ENCODE measurements at places on chromosomes 7 and 10.
A peak's percentile ranks its signal among the peaks of the same experiment; 100 is the strongest.

DNA sequence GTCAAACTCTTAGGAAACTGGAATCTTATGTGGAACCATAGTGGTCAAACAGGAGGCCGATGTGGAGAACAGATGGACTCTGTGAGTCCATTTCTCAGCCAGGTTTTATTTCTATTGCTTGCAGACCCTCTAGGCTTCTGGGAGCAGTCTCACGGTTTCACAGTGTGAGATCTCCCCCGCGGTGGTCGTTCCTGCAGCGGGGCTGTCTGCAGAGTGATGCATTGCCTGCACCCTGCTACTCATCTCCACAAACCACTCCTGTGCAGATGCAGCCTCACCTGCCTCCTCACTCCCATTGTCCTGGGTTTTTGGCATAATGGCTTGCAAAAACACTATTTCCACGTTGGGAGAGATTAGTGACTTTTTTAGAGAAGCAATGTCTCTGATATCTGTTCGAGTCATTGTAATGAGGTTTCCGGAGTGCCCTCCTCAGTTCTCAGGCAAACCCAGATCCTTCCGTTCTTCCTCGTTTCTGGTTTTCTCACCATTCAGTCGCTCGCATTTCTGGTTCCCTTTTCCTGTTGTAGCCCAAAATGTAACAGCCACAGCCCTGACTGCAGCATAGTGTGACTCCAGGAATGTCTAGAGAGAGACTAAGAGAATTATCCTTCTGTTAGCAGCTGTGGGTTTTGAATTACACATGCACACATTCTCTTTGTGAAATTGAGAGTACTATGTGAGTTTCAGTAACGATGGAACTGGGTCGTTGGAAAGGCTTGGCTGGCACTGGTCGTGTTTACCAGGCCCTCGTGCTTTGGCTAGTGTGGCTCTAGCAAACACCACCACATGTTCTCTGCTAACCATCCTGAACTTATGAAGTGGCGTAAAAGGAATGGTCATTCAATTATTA is 30.2 kb downstream of the ACADSB start:
- DNase-seq: no peak

DNA sequence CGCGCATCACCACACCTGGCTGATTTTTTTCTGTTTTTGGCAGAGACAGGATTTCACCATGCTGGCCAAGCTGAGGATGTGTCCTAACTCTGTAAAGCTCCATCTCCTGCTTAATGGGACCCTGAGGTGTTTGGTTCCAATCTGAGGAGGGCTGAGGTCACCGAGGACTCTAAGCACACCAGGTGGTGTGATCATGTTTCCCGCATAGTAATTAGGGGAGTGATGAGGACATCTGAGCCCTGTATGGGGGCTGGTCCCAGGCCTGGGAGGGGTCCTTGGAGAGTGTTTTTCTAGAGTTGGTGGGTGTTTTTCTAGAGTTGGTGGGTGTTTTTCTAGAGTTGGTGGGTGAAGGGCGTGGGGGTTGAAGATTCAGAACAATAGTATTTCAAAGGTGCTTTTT is 3.0 kb upstream of the ABHD11 start:
- DNase-seq: peak; percentile 77

DNA sequence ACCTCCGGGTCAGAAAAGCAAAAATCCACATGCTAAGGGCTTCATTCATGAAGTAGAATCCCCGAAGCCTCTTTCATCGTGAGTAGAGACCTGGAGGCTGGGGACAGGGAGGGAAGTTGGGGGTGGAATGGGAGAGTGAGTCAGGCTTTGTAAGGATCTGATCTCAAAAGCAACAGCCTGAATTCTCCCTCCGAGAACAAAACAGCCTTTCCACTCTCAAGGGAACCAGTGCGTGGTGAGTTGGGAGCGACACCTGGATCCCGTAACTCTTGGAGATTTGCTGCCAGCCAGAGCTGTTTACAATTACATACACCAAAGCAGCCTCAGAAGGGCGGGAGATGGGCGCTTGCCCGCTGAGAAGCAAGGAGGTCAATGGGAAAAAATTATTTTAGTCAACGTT is 10.8 kb downstream of the AFAP1L2 start:
- no peak for DNase-seq

DNA sequence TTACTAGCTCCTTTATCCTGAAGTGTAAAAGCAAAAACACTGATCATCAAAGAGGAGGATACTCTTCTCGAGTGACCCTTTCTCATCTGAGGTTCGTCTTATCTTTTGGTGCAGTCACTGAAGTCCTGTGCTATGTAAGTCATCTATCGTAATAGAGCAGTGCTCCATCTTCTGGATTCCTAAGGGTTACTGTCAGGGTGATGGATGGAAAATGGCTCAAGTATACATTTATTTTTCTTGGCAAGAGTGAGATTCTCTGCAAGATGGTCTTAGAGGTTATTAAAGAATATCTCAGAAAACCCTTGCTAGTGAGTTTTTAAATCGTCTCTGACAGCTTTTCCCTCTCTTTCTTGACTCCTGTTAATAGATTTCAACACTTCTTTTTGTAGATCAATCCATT is 12.4 kb downstream of the PRKG1 start:
- DNase-seq: no peak

DNA sequence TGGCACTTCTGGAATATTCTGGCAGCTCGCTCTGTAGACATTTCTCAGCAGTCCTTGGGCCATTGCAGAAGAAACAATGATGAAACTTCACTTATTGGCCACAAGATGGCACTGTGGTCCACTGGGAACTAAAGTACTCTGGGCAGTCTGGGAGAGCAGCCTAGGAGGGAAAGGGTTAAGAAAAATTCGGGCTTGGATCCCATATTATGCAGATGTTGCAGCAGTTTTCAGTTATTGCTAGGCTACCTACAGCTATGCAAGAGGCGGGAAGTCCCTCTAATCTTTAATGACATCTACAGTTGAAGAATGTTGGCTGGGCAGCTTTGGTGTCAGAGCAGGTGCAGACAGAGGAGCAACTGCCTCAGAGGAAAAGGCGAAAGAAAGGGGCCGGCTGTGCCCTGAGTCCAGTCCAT is 201.7 kb upstream of the PRSS58 start:
- DNase-seq: peak; percentile 69

- DNase-seq: peak; percentile 81
Observed at GRCh38 chr10:130924138-130924819, 387.2 kb downstream of the TCERG1L start.

DNA sequence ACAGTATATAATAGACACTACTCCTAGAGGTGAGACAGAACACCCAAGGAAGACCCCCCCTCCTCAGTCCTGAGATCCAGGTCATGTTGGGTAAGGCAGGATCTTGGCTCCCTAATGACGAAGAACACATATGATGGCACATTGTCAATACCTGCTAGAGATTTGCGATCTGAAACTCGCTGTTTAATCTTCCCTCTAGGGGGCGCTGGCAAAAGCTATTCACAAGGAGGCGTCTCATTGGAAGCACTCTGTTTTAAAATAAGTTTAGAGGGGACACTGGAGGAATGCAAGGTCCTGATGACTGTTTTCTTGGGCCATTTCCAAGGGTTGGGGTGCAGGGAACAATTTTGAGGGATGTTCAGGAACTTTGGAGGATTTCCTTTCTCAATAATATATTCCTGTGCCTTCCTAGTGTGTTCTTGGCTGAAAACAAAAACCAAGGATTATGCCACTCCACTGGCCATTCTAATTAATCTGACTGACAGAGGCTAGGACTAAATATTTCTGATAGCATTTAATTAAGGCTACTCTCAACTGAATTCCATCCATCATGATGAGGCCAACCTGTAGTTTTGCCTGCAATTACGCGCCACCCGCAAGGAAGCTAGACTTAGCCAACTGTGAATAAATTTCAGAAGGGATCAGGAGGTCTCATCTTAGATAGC is 1013.8 kb upstream of the MBL2 start:
- peak; percentile 5 for DNase-seq

- DNase-seq: no peak
Observed at GRCh38 chr7:123397746-123398338, 136.6 kb downstream of the IQUB start.

- DNase-seq: no peak
Observed at GRCh38 chr10:2837674-2838073, 229.7 kb upstream of the PFKP start.

DNA sequence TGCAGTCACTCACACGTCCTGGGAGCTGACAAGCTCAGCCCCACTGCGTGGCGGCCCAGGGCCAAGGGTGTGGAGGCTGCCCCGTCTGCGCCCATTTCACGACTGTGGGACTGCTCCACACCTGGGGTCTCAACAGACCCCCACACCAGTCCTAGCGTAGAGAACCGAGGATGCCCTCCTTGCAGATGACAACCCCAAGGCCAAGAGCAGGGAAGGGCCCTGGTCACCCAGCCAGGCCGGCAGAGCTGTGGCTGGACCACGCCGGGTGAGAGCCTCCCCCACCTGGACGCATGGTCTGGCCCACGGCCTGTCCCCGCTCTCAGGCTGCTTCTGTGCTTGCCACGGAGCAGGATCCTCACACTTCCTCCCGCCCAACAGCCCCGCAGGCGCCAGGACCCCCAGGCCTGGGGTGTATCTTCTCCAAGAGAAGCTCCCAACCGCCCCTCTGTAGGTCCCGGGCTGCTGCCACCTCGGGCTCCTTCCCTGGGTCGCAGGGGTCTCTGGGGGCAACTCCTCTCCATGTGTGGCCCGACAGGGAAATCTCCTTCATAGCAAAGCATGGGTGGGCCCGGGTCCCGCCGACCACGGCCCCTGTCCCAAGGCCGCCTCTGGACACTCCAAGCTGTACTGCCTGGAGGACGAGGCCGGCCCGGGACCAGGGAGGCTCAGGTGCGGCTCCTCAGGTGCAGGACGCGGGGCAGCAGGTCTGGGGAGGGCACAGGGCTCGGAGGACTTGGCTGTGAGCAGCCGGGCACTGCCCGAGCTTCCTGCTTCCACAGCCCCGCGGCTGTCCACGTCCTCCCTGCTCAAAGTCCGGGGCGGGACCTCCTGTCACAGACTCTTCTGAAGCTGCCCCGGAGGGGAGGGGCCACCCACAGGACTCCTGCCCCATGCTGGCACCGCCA is 88.8 kb downstream of the FOXL3 start:
- DNase-seq: no peak

DNA sequence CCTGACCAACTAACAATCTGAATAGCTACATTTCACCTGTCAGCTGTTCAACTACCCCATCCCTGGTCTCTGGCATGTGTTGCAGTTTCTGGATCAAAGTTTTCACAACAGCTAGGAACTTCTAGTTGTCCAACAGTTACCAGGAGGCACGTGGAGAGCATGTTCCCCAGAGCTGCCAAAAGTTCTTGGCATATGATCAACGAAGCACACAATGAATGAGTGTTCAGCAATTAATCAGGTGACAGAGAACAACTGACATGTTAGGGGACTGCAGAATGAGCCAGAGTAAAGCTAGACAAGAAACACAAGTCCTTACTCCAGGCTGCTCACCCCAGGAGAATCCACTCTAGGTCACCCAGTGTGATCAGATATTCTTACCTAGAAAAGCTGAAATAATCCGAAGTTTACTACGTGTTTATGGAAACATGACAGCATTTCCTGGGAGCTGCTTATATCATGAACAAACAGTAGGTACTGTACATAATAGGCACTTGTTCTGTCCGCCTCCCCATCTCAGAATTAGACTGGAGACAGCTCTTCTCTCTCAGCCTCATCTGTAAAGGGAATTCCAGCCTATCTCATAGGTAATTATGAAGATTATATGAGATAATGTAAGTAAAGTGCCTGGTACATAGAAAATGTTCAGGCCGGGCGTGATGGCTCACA is 50.6 kb downstream of the ZNF438 start:
- no peak for DNase-seq

- DNase-seq: no peak
Observed at GRCh38 chr7:69947998-69948397, 349.7 kb downstream of the AUTS2 start.

DNA sequence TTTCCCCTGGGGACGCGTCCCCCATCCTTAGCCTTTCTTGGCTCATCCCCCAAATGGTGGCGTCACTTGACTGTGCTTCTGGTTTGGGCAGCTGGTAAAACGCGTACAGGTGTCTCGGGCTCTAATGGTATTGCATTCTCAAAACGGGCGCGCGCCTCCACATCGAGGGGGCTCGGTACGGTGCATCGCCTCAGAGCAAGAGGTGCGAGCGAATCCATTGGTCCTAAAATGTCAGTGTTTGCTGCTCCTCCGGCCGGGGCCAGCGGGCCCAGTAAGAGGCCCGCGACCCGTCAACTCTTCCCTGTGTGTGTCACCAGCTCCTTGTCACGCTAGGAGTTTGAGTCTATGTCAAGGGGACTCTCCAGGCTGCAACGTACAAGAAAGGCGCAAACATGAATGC is 90.6 kb upstream of the SH2B2 start:
- DNase-seq: no peak
